GM12892 (cell line): ENCODE measurements at places on chromosomes 4 and X.

DNA sequence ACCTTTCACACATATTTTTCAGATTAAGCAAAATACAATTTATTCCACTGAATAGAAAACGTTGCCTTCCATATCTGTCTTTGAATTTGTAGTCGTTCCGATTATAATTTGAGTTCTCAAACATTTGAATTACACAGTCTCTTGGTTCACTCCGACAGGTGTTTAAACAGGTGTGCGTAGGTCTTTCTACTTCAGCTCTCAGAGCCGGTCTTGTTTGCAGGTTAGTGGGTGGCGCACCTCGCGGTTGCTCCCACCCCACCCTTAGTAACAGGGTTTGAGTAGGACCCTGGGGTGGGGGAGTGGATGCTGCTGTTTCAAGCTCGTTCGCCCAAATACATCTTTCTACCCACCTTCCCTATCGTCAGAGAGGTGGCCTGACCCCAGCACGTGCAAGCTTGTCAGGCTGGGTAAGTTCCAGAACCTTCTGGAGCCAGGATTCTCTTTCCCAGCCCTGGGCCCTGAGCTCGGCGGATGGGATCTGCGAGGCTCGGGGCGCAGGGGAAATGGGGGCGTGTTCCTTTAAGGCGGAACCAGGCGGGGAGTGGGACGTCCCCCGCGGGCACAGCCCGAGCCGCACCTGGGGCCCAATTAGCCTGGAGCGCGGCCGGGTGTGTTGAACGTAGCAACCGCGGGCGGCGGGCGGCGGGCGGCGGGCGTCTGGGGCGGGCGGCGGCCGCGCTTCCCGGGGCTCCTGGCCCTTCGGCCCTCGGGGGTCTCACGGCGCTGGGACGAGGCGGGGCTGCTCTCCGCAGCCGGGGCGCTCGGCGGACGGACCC lies at the start of gene FAM149A:
TSS of gene FAM149A (plus strand) at position 591 of the 776 bp plus-strand sequence.
- DNase-seq: peak; percentile 61

GRCh38 chr4:112288455-112288854 lies 2.8 kb upstream of the TIFA start:
- no peak for DNase-seq

- DNase-seq: no peak
Measured at GRCh38 chrX:15160558-15161095, 109.3 kb downstream of the ASB9 start.

GRCh38 chr4:171847751-171848150 lies 34.5 kb downstream of the GALNTL6 start:
- no peak for DNase-seq

GRCh38 chr4:85862896-85863295 lies 387.9 kb downstream of the ARHGAP24 start:
- no peak for DNase-seq

DNA sequence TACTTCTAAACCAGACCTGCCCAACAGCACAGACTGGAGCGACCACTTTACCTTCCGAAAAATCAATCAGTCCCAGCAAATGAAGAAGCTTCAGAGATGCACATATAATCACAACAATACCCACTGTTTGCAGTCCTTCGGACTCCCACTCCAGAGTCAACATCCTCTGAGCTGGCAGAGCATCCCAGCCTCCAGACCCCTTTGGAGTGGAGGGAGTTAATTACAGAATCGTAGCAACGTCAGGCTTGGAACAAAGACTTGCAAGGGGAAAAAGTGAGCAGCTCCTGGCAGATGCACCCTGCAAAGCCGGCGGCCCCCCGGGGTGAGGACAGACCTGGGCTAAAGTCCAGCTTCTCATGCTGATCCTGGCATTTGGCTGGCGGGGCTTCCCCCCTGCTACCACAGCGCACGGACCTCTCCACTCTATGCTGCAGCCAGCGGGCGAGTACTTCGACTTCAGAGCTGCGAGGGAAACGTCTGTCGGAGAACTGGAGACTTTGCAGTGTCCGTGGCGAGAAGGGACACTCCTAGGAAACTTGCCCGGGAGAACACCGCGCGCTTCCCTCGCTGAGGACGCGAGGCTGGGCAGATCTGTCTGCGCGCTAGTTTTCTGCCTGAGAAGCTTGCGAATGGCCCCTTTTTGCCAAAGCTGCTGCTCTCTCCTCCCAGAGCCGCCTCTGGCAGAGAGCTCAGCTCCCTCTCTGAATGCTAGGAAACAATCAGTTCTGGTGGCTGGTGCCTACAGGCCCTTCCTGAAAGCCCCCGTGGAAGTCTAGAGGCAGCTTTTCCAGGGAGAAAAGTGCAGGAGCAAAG lies 283.7 kb downstream of the PACRGL start:
- no peak for DNase-seq

GRCh38 chrX:10326578-10326977 lies 169.8 kb downstream of the CLCN4 start:
- DNase-seq: no peak
